Mesenteric fat pad (tissue), 1 donor: ENCODE measurements at places on chromosomes 5 and 9.

GRCh38 chr5:136332223-136333015 lies 32.9 kb downstream of the TRPC7 start:
- DNase-seq = no peak

GRCh38 chr9:18429070-18429469 lies 44.9 kb upstream of the ADAMTSL1 start:
- DNase-seq = no peak

GRCh38 chr5:41325074-41325473 lies 111.7 kb upstream of the C6 start:
- no peak for DNase-seq

- DNase-seq = no peak
Observed at GRCh38 chr9:115285836-115286235, 167.9 kb upstream of the TNC start.

GRCh38 chr5:56126487-56127179 lies 106.5 kb downstream of the ANKRD55 start:
- DNase-seq = no peak

- no peak for DNase-seq
Observed at GRCh38 chr5:74993743-74994142, 58.6 kb downstream of the GCNT4 start.

DNA sequence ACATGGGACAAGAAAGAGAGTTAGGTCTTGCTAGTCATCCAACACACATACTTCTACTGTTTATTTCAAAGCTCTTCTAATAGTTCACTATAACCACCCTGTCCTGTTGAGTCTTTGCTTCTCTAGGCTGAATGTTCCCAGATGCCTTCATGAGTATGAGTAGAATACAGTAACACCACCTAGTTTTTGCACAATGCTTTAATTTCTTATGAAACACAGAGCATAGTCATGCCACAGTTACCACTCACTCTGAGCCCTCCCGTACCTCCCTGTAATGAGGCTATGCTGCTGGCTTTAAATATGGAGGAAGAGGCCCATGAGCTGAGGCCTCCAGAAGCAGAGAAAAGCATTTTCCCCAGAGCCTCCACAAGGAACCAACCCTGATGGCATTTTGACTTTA lies 75.0 kb upstream of the SLC1A3 start:
- no peak for DNase-seq

- DNase-seq = no peak
Observed at GRCh38 chr9:4832786-4833579, 40.2 kb downstream of the RCL1 start.

GRCh38 chr5:116686438-116686837 lies 111.8 kb upstream of the SEMA6A start:
- DNase-seq = no peak

- DNase-seq = no peak
Observed at GRCh38 chr5:3075309-3075708, 323.8 kb upstream of the IRX2 start.

DNA sequence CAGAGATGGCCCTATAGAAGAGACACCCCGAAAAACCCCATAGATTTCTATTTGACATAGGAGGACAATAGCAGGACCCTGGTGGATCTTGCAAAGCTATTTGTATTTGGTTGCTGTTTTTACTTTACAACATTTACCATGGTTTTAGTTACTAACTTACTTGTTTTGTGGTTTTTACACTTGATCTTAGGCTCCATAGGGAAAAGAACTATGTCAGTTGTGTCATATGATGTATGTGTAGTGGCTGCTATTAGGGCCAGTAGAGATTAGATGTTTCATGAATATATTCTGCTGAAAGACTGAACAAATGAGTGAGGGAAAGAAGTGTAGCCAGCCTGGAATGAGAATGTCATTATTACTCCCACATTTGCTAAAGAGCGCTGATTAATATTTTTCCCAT lies 388.1 kb downstream of the SEMA5A start:
- DNase-seq = no peak

DNA sequence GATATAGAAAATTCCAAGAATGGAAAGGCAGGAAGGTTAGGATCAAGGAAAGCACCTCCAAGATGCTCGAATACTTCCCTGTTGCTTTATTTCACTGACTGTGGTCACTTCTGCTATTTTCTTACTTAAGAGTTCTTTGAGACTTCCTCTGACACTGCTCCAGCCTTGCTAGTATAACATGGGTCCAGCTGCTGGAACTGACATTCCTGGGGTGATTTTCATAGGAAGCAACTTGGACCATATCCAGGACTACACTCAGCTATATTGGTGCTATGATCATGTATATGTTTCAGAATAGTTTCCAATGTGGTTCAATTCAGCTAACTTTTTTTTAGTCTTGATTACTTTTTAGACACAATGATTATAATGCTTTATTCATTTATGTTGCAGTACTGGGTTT lies 81.6 kb upstream of the CKMT2 start:
- DNase-seq = no peak

DNA sequence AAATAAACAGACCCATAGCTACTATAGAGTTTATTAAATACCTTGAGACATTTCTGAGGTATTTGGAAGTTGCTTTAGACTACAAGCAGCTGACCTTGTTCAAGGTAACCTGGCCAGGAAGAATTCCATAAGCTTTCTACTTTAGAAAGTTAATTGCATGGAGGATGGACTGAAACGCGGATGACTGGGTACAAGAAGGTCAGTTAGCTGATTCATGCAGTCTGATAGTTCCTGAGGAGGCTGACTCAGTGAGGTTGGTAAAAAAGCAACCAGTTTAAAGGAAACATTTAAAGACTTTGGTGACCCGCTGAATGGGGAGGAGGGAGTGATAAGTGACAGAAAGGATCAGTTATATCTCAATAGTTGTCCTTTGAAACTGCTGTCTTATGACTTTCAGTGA lies 670.1 kb upstream of the CDH9 start:
- no peak for DNase-seq

DNA sequence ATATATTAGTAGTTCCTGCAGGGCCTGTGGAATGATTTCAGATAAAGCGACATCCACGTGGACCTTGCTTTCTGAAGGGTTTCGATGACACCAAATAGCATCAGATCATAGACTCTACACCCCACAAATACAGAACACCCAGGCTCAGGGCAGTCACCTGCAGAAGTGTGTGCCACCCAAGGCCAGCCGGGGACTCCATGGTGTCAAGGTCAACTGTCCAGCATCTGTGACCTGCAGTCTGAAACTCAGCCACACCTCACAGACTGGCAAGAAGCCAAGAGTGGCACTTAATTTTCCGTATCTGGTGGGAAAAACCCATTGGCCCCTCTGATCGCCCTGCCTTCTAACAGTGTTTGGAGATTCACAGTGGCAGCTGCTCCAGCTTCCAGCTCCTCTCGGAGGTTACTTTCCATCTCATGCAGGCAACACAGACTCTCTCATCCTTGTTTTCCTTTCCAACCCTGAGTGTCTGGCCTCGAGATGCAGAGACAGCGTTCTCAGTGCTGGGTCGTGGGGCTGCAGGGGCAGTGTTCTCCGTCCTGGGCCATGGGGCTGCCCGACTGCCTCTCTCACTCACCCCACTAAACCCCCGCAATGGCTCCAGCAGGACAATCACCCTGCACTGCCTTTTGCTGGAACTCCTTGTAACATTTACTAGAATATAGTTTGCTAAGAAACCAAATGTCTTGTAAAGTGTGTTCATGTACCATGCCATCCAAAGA lies 221.9 kb downstream of the IRX2 start:
- DNase-seq = no peak

DNA sequence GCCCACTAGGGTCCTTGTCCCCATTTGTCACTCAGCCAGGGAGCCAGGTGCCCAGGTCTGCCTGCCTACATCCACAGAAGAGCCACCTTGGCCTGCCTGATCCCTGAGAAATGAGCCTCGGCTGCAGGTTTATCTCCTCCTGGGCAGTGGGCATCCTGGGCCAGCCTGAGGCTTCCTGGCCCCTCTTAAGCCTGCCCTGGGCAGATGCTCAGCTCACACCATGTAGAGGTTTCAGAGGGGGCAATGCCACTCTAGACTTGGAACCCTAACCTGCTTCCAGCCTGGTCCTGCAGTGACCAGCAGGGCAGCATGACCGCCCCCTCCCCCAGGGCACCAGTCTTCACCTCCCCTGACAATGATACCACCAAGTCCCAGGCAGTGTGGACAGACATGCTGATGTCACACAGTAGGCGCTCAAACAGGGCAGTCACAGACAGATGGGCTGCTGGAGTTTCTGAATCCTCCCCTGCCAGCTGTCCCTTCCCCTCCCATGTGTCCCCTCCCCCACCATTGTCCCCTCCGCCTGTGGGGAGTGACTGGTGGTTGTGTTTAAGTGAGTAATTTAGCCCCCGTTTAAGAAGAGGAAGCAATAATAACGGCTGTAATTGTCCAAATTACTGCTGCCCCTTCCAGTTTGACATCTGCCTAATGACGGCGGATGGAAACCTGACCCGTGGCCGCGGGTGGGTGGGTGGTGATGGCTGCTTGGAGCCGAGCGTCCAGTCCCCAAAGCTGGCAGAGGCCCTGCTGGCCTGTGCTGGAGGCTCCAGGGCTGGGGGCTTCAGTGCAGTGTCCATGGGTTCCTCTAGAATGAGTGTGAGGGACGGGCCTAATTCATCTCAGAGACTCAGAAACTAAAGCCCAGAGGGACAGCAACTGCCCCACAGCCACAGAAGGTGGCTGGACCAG lies 147.7 kb downstream of the BARX1 start:
- peak; percentile 75 for DNase-seq

DNA sequence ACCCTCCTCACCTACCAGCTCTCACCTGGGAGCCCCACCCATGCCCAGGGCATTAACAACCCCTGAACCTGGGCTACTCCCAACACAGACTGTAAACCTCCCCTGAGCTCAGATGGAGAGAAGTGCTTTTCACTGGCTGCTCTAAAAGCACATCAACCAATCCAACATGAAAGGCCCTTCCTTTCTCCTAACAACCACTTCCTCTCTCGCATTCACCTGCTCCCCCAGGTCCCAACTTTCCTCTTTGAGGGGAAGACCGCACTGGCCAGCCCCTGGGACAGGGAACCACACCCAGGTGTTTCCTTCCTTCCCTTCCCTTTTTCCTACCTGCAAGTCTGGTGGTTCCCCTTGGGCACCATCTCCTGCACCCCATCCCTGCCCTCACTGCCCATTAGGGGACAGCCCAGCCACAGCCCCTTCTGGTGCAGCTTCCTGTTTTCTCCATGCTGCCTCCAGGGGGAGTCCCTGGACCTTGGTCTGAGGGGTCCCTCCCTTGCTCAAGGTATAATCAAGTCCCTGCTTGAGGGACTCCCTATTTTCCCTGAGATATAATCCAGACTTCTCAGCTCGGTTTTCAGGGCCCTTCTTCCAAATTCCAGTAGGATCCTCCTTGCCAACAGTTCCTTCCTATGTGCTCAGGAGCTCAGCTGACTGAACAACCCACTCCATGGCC lies 30.5 kb upstream of the DAB2IP start:
- DNase-seq = no peak

- DNase-seq = no peak
Observed at GRCh38 chr5:143147383-143147782, 256.1 kb downstream of the NR3C1 start.

GRCh38 chr9:120710110-120710981 lies 3.9 kb downstream of the MEGF9 start:
- DNase-seq = no peak

- no peak for DNase-seq
Observed at GRCh38 chr5:92459654-92460053, 1076.5 kb upstream of the ARRDC3 start.

GRCh38 chr9:12065050-12065449 lies 628.1 kb upstream of the TYRP1 start:
- DNase-seq = no peak

DNA sequence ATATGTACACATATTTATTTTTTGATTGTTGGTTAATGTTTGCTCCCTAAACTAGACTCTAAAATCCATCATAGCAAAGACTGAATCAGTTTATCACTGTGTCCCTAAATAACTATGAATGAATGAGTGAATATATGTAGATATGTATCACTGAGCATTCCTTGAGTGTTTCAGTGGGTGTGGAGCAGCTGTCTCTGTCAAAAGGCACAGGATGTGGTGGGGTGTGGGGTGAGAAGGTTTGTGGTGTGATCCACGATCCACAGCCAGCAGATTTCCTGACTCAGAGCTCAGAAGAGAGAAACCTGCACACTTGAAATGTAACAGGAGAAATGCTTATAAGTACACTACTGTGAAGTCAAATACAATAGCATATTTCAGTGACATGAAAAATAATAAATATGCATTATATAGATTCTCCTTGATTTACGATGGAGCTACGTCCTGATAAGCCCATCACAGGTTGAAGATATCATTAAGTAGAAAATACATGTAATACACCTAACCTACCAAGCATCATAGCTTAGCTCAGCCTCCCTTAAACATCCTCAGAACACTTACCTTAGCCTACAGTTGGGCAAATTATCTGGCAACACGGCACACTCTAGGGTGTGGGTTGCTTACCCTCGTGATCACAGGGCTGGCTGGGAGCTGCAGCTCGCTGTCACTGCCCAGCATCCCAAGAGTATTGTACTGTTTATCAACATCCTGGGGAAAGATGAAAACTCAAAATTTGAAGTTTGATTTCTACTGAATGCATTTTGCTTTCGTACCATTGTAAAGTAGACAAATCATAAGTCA lies 287.0 kb downstream of the GAS1 start:
- no peak for DNase-seq

GRCh38 chr9:112620388-112620787 lies 97.5 kb downstream of the INIP start:
- no peak for DNase-seq

- DNase-seq = no peak
Observed at GRCh38 chr5:30341466-30341865, 852.0 kb upstream of the CDH6 start.

DNA sequence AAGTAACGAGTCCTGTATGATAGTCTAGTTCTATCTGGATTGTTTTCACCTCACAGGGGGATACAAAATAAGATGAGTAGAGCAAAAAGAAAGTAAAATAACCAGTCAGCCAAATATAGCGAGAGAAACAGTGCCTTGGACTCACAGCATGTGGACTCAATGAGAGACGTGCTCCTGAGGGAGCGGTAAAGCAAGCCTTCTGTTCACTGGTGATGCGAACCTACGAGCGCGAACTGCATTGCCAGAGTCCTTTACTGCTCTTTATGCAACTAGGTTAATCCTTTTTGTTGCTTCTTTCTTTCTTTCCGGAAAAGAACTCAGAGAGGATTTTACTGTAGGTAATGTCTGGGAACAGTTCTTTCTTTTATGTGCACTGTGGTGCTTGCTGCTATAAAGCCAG lies 132.7 kb downstream of the ANXA1 start:
- no peak for DNase-seq

DNA sequence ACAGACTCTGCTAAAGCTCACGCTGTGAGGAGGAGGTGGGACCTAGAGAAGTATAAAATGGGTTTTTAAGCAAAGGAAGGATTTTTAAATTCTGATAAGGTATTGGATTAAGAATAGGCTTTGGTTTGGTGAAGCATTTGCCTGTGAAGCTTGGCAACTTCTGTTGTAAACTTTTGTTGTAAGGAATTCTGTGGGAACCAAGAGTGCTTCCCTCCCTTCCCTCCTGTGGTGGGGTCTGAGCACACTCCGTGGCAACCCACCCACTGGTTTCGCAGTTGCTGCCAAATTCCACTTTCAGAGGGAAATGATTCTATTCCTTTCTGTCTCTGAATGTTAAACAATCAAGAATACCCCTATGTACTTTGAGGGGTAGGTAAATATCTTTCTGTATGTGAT lies 28.6 kb upstream of the GTF2H2C start:
- no peak for DNase-seq
